H1 (cell line): ENCODE measurements at places on chromosomes 13 and 19. TPM values are rescaled to one million over a fixed set of nuclear protein-coding genes. Genes with fewer than 3 reads are reported as not detected.
A peak's percentile ranks its signal among the peaks of the same experiment; 100 is the strongest.

DNA sequence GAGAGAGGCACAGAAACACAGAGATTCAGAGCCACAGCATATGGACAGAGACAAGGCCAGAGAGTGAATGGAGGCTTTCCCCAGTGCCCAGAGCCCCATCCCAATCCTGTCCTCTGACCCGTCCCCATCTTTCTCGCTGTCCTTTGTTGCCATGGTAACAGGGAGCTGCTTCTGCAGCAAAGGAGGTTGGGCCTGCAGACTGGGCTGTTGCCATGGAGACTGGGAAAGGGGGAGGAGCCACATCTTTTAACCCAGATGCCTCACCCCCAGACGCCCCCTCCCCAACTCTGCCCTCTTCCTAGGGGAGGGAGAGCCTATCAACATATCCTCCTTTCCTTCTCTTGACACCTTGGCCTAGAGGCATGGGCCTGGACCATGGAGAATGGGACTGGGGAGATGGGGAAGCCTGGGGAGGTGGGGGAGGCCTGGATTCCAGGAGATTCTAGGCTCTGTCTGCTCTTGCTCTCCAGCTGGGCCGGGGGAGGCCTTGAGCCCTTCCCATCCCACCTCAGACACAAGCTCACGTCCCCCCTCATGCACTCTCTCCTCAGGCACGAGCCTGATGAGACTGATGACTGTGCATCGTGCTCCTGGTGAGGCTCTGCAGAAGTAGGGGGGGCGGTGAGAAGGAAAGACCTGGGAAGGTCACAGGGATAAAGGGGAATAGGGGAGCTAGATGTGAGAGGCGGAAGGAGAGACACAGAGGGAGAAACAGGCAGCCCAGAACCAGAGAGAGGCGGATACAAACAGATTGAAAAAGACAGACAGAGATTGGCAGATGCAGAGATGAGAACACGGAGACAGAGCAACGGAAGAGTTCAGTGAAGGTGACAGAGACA is 2.1 kb upstream of the ATP1A3 start:
- DNase-seq: no peak

DNA sequence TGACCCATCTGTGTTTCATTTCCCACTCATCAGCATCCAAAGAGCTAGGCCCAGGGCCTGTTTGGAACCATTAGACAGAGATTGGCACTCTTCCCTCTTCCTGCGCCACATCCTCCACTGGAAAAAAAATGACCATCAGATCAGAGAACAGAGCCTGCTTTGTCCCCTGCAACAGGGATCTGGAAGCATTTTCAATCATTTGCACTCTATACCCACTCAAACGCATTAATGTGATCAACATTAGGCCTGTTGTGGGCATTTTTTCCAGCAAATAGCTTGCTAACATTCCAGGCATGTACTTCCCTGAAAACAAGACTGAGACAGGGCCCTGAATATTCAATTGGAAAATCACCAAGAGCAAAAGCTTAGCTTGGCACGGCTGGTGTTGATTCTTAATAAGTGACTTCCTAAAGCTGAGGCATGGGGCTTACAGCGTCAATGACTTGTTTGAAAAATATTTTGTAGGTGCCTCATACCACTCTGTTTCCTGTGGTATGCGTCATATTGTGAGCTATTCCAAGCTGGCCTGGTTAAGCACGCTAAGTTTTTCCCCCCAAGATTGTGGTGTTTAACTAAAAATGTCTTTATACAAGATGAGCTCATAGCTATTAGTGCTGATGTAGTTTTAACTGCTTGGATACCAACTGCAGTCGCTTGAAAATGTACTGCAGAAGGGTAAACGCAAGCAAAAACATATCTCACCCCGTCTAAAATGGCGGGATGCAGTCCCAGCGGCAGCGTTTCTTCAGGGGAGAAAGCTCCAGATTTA is 404.4 kb downstream of the SPRY2 start:
- DNase-seq: no peak

The GDF15 gene
- total RNA-seq: 4.1 and 5.0 TPM in 2 replicates

- DNase-seq: no peak
Observed at GRCh38 chr13:106295971-106296370, 239.5 kb downstream of the EFNB2 start.

DNA sequence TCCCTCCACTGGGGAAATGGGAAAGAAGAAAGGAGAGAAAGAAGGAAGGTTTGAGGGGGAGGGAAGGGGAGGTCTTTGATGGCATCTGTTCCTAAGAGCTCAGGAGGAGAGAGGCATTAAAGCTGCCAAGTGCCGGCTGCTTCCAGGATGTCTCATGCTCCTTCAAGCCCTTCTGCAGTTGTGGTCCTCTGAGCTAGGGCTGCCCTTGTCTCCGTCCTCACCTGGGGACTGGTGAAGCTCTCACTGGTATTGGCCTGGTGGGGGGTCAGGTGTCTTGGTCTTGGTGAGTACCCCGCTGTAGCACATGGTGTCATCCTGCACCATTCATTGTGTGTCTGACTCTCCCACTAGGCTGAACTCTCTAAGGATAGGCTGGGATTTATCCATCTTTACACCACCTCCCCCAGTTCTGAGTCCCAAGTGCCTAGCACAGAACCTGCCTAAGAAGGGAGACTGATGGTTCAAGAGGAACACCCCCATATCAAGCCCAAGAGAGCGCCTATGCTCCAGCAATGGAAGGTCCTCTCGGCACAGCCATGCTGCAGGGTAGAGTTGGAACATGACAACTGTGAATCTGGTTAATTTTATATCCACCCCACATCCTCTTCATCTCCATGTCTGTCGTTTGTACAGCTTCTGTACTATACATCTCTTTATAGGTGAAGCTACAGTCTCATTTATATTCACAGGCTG is 83.7 kb downstream of the AKAP11 start:
- no peak for DNase-seq

- DNase-seq: peak; percentile 83
Observed at GRCh38 chr19:44447916-44448674, at the start of gene ZNF229. Gene ZNF229 (minus strand): TSS chr19:44448472. CDS start chr19:44442847, 5,625 bp downstream.
